ENCODE measurements at places on chromosomes 3 and 15.

- no peak for DNase-seq
These were observed 253.2 kb downstream of the BBX start for GRCh38 chr3:107775974-107776373.

GRCh38 chr15:72271221-72271620, 1.1 kb downstream of the PARP6 start:
- DNase-seq: no peak

GRCh38 chr3:12267376-12268030, 21.4 kb upstream of the PPARG start:
- DNase-seq: no peak

GRCh38 chr15:96888764-96889163, 558.3 kb downstream of the NR2F2 start:
- no peak for DNase-seq

DNA sequence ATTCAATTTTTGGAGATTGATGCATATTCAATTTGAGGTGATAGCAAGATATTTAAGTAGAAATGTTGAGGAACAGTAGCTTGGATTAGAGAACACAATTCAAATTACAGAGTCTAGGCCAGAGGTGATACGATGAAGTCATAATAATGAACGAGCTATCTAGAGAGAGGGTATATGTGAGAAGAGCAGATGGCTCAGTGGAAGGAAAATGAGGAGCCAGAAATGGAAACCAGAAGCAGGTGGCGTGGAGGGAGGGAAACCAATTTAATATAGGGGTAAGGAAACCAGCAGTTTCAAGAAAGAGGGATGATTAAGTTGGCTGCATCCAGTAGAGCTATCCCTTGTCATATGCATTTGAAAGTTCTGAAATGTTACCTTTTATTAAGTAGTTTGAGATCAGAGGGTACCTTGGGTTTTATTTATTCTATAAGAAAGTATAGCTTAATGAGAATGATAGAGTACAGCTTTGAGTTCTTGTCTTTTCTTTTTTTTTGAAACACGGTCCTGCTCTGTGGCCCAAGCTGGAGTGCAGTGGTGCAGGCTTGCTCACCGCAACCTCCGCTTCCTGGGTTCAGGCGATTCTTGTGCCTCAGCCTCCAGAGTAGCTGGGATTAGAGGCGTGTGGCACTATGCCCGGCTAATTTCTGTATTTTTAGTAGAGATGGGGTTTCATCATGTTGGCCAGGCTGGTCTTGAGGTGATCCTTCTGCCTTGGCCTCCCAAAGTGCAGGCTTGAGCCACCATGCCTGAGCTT, 22.1 kb downstream of the NCK1 start:
- no peak for DNase-seq

DNA sequence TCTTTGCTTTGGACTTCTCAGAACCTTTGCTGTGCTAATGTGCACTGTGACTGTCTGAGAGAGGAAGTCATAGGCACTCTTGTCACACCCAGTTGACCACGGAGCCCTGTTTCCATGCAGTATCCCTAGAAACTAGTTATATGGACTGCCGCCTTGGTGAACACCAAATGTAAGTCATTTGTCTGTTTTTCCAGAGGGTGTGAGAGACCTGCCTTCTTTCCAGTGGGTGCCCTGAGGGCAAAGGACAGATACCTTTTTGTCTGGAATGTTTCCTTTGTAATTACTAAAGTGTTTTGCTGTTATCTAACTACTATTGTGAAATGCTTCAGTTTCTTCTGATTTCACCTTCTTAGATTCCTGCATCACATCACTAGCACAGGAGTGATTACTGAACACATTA, 91.8 kb downstream of the LARS2 start:
- no peak for DNase-seq
